CD8-positive, alpha-beta memory T cell (primary cell): ENCODE measurements at places on chromosomes 12 and 14.

GRCh38 chr12:83082690-83083276, 396.1 kb downstream of the TMTC2 start:
- no peak for DNase-seq

GRCh38 chr14:99875421-99875820, 82.2 kb downstream of the EML1 start:
- no peak for DNase-seq

GRCh38 chr14:86672080-86672479, 1142.1 kb downstream of the FLRT2 start:
- no peak for DNase-seq

DNA sequence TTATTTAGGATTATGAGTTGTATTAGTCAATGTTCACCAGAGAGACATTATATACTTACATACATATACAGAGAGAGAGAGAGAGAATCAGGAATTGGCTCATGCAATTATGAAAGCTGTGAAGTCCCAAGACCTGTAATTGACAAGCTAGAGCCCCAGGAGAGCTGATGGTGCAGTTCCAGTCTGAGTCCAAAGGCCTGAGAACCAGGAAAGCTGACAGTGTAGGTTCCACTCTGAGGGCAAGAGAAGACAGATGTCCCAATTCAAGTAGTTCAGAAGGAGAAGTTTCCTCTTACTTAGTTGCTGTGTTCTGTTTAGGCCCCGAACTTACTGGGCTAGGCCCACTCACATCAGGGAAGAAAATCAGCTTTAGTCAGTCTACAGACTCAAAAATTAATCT, 76.4 kb upstream of the FICD start:
- no peak for DNase-seq

- no peak for DNase-seq
Observed at GRCh38 chr12:18864900-18865561, 127.1 kb downstream of the CAPZA3 start.

DNA sequence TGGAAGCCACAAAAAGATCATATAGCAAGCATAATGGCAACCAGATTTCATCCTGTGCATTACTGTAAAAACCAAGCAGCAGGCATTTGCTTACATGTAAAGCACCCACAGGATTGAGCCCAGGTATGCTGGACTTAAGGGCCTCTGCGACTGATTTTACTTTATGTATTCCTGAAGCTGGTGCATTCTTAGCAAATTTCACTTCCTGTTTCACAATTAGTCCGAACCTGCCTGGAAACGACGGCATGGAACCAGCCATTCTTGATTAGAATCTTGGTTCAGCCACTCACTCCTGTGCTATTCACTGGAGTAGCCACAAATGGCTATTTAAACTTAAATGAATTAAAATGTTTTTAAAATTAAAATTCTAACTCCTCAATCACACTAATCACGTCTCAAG, 239.2 kb downstream of the NUAK1 start:
- no peak for DNase-seq

DNA sequence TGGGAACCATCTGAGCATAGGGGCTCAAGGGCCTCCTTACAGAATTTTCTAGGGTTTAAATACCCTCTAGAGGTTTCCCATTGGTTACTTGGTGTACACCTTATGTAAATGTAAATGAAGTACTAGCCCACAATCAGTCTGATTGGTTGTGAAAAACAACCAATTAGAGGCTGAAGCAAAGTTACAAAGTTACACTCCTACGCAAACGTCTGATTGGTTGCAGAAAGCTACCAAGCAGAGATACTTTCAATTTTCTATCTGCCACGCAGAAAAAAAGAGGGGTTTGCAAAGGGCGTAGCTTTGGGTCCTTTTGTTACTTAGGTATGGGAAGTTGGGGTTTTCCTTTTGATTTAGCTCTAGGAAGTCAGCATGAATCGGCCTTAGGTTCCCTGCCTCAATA, 1.8 kb upstream of the TMEM19 start:
- DNase-seq = no peak

GRCh38 chr14:106039400-106039799, 513.0 kb downstream of the TMEM121 start:
- DNase-seq = no peak

GRCh38 chr12:31849090-31849687, 110.0 kb upstream of the RESF1 start:
- no peak for DNase-seq

DNA sequence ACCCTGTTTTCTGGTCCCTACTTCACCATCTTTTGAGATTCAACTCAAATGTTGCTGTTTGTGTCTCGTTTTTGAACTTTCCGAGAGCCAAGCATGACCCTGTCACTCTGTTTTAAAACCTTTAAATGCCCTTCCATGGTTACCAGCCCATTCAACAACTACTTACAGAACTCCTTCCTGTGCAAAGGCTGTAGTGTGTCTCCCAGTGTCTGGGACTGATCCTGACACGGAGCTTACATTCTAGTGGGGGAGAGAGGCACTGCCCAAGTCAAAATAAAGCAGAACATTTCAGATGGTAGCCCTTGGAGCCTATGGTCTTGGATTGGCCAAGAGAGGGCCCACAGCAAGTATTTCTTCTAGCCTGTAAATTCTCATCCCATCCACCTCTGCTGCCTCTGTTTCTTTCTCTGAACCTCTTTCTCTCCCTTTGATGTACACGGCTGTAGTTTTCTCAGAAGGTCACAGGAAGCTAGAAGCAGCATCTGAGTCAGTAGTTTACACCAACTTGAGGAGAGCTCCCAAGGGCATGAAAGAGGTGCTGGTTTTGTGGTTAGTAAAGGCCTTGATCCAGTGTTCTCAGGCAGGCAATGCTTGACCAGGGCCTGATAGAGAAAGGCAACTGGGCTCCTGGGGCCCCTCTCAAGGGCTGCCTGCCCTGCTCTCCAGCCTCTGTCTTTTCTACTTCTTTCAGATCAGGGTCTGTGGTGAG, 42.3 kb upstream of the SLC24A4 start:
- DNase-seq = no peak

DNA sequence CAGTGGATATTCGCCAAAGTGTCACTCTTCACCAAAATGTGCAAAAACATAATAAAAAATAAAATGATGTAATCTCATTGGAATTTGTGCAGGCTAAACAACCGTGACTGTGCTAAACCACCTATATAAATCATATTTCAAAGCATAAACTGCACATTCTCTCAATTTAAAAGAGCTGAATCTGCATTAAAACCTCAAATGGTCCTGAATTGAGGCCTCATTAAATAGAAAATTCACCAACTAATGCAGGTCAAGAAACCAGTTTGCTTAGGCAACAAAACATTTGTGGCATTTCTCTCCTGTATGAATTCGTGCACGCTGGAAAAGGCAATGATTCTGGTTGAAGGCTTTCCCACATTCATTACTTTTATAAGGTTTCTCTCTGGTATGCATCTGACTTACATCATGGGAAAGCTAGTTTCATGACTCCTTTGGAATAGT, 80.1 kb upstream of the IFNG-AS1 start:
- no peak for DNase-seq

GRCh38 chr12:2013527-2014223, 9.4 kb upstream of the DCP1B start:
- no peak for DNase-seq

DNA sequence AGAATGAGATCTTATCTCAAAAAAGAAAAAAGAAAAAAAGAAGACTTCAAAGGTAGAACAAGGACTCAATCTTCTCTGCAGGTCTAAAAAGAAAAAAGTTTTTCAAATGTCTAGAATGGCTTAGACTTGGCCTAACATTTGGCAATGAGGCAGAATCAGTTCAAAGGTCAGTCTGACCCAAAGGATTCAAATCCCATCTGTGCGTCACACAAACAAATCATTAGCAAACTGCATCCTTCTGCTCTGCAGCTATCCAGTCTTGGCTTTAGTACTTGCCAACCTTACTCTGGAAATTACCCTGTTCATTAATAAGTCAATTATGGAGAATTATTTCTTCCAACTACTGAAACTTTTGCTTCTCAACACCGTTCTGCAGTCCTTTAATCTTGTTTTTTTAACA, 3.1 kb downstream of the YAF2 start:
- no peak for DNase-seq

DNA sequence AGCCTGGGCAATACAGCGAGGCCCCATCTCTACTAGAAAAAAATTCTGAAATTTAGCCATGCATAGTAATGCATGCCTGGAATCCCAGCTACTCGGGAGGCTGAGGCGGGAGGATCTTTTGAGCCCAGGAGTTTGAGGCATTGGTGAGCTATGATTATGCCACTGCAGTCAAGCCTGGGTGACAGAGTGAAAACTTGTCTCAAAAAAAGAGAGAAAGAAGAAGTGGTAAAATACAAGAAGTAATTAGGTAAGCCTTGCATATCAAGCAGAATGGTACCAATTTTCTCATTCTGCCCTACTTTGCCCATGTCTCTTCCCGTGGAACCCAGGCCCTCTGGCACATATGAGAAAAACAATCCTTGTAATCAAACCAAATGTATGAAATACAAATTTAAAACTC, 70.7 kb downstream of the SUSD6 start:
- no peak for DNase-seq

- DNase-seq = no peak
Observed at GRCh38 chr12:87160848-87161601, 868.2 kb downstream of the C12orf50 start.

GRCh38 chr12:93991829-93992461, 156.4 kb upstream of the PLXNC1 start:
- DNase-seq = no peak

DNA sequence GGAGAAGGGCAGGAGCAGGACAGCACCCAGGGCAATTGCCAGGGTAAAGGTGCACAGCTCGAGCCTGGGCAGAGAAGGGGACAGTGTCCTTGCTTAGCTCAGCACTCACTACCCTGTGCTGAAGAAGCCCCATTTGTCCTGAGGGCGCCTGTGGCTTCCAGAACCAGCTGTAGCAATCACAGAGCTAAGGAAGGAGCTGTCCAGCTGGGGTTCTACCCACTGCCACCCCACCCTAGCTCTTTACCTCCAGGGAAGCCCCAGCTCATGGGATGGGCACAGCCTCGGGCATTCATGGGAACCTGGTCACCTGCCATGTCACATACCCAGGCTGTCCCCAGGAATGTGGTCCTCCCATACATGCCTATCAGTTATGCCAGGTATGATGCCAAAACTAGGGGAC, 5.8 kb downstream of the LMBR1L start:
- no peak for DNase-seq

DNA sequence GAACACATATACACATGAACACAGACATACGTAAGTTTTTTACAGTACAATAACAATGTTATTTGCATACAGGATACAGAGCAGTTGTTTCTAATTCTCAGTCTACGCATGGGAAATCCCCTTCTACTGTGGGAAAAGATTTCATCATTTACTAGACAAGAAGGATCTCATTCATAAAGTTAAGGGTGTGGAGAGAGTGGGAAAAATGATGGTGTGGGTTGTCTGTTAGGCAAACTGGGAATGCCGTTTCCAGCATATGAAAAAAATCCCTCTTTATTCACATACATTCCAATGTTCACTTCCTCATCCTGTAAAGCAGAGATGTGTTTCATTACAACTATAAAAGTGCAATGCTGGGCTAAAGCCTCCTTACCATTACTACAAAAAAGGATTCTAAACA, 120.9 kb downstream of the SINHCAF start:
- DNase-seq = no peak

- no peak for DNase-seq
Observed at GRCh38 chr14:92599811-92600210, 86.2 kb downstream of the RIN3 start.

GRCh38 chr14:96502621-96503305, 581 bp downstream of the PAPOLA start:
- no peak for DNase-seq

DNA sequence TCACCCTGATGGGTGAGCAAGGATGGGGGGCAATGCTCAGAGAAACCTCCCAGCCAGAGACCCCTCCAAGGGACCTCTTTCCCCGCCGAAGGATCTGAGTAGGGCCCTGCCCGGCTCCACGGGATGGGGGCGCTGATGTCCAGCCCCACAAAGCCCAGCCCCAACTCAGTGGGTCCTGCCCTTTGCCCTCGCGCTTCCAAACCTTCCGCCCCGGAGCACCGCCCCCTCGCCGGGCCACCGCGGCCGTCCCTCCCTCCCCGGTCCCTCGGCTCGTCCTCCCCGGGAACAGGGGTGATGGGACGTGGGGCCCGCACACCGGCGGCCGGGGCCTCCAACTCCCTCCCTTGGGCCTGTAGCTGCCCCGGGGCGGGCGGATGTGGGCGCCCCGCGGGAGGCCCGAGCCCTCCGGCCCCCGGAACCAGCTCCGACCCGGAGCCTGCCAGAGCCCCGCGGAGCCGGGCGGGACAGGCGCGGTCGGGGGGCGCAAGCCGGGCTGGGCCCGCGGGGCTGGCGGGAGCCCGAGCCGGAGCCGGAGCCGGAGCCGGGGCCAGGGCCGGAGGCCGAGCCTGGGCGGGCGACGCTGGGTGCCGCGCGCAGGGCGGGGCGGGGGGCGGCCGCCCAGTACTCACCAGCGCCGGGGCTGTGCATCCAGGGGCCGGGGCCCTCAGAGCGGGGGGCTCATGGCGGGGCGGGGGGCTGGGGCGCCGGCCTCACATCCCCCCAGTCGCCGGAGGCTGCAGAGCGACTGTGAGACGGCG, 386 bp downstream of the HDAC7 start:
- no peak for DNase-seq

- DNase-seq = no peak
Observed at GRCh38 chr12:77060136-77060882, 5.1 kb downstream of the E2F7 start.

- DNase-seq = peak; percentile 51
Observed at GRCh38 chr12:56631790-56632700, 1.9 kb upstream of the BAZ2A start.
